ENCODE measurements at places on chromosomes 1 and 21. TPM values are rescaled to one million over a fixed set of nuclear protein-coding genes. Genes with fewer than 3 reads are reported as not detected.
A peak's percentile ranks its signal among the peaks of the same experiment; 100 is the strongest.

FMO5 gene
- total RNA-seq: 0.96 TPM

GRCh38 chr1:36748466-36748865, 265.8 kb upstream of the CSF3R start:
- no peak for DNase-seq

DNA sequence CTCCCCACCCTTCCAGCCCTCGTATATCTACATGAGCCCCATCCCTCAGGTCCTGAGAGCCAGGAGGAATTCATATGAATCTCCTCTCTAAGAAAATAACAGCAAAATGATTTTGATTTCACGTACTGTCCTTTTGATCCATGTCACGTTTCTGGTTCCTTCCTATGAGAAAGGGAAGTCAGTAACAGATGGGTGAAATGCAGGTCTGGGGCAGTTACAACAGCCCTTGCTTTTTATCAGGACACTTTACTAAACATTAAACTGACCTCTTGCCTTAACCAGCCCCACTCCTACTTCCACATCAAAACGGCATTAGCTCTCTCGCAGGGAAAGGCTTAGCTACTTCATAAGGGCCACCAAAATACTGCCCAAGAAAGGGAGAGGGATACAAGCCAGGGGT, 59.0 kb downstream of the SPATA46 start:
- no peak for DNase-seq

- DNase-seq: no peak
Measured at GRCh38 chr1:233282582-233282886, 13.0 kb downstream of the PCNX2 start.

GRCh38 chr1:67674260-67675011, 10.6 kb upstream of the GADD45A start:
- DNase-seq: peak; percentile 77

GRCh38 chr1:65393347-65393746, 27.1 kb upstream of the LEPR start:
- DNase-seq: peak; percentile 69

GRCh38 chr1:53460211-53460634, 1.0 kb downstream of the DMRTB1 start:
- no peak for DNase-seq

DNA sequence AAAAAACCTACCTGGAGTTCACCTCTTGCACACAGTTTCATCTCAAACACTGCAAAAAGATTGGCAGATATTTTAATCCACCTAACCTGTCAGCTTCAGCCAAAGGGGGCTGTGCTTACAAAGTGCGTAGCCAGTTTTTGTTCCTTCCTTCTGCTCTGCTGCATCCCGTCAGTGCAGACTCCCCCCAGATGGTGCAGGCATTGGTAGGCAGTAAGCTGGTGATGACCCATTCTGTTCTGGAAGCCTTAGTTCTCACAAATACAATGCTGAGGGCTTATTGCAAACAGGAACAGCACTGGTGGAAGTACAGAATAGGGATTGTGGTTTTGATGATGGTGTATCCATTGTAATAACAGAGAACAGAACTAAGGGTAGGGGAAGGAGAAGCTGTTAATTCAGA, 239.5 kb downstream of the RYR2 start:
- no peak for DNase-seq

GRHL3 gene
- not detected for total RNA-seq

CCDC28B gene
- total RNA-seq: 43.3 TPM

GRCh38 chr1:225977937-225978748, 21.0 kb downstream of the SDE2 start:
- DNase-seq: peak; percentile 37

DNA sequence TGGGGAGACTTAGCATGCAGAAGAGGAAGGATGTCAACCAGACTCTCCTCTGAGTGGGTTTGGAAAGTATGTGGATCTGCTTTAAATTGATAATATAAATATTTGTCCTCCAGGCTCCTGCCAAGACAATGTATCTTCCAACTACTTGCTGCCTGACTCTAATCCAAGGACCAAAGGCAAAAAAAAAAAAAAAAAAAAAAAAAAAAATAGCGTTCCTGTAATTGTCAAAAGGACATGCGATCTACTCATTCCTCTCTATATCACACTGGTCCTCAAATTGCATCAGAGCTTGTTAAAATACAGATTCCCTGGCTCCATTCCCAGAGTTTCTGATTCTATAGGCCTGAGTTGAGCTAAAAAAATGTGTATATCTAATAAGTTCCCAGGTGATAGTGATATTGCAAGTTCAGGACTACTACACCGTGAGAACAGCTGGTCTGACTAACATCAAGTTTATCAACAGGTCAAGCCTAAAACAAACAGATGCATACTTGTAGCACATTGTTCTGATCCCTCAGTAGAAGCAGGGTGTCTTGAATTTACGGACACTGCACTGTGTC, 141.3 kb downstream of the TNR start:
- DNase-seq: no peak

NT5C1A gene
- 0.80 TPM for total RNA-seq

DNA sequence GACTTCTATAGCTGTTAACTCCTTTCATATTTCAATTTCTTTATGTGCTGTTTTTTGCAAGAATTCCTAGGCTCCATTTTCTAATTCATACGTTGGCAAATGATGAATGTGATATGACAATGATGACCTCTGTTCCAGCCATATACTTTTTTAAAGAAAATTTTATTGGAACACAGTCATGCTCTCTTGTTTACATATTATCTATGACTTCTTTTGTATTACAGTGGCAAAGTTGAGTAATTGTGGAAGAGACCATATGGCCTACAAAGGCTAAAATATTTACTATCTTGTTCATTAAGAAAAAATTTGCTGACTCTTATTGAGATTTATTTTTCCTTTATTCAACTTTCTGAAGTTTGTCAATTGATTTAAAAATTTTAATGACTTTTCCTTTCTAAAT, 7.1 kb downstream of the IFI44L start:
- no peak for DNase-seq

CYP4A11 gene
- not detected for total RNA-seq

SLC37A1 gene
- total RNA-seq: 14.0 TPM

GRCh38 chr1:21251773-21252471, 38.3 kb downstream of the ECE1 start:
- DNase-seq: no peak

C1orf94 gene
- not detected for total RNA-seq

DNA sequence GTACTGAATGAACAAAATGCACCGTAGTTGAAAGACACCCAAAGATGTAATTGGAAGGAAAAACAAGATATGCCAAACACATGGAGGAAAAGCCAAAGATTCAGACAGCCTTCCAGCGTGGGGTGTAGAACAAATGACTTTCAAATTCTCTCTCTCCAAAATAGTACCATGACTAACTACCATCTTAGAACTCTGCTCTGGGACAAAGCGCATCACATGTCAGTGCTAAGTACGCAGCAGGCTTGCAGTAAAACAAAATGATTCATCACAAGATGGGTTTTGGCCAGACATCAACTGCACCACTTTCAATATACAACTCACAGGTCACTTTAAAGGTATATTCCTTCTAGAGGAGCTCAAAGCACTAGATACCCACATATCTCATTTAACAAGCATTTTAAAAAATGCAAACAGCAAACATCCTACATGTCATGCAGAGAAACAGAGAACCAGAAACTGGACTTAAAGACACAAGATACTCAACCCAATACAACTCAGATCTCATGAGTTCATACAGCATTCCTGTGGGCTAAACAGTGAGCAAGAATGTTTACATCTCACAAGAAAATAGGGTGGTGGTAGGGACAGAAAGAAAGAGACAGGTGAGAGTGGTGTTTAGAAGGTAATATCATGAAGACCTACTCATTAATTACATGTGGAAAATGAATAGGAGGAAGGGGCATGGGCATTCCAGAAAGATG, 75.7 kb downstream of the BCAR3 start:
- DNase-seq: no peak

TMEM269 gene
- total RNA-seq: 0.12 TPM

NBPF6 gene
- total RNA-seq: not detected

DNA sequence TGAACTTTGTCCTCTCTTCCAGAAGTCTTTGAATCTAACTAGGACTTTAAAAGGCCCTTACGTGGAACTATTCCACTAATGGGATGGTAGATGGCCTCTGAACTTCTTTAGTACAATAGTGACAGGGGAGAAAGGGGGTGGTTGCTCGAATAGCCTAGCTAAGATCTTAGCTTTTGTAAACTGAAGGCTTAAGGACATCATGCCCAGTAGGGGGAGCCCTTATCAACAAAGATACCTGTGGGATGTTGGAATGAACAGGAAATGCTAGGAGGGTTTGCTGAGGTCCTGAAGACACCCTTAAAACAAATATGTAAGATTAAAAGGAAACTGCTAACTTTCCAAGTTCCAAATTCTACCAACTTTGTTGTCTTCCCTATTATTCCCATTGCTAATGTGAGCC, 33.2 kb downstream of the NHLH2 start:
- DNase-seq: peak; percentile 61

CDK18 gene
- 5.2 TPM for total RNA-seq

DNA sequence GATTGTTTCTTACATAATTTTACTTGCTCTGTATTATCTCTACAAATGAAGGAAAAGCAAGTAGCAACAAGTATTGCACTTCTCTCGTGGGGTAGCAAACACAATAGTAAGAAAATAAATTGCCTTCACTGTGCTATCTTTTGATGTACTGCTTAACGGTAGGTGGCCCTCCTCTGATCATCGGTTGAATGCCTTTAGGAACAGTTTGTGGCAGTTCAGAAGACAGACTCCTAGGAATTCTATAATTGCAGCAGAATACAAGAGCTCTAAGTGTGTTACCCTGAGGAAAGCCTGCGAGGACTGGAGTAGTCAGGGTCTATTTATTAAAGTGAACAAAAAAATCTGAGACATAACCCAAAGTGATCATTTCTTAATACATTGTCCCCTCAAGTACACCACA, 1135.9 kb downstream of the KCNT2 start:
- DNase-seq: no peak

DNA sequence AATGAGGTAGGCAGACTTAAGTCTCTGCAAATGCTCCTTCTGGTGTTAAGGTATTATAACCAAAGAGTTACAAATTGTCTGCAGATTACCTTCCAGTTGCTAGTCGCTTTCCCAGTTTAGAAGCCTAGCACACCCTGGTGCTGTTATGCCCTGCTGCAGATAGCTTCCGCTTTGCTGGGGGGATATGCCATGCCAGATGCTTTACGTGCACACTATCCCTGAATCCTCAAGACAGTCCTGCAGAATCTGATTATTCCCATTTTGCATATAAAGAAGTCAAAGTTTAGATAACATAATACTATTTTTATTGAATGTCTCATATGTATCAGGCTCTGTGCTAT, 166.5 kb downstream of the DHRS3 start:
- no peak for DNase-seq

GRCh38 chr1:93552741-93553455, 105.0 kb downstream of the FNBP1L start:
- no peak for DNase-seq

ZNF683 gene
- 7.0 TPM for total RNA-seq

FCGR1A gene
- not detected for total RNA-seq

DNA sequence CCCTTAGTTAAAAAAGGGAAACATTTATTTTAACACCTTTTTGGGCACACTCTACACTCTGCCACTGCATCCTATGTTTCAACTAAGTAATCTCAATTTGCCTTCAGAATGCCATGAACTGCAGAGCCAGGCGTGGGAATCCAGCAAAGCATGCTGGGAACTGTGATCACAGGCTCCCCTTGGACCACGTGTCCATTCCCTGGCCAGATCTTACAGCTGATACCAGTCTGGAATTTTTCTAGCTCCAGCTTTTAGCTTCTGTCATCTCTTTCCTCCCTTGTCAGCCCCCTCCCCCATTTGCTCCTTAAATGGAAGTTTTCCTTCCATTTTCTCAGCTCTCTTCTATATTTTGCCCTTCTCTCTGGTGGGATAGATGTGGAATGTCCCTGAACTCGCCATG, 29.4 kb downstream of the RCSD1 start:
- no peak for DNase-seq

NUAK2 gene
- 6.0 TPM for total RNA-seq
